Thymus (tissue), 14 donors: ENCODE measurements at places on chromosomes 16 and 17.

GRCh38 chr16:51132490-51133115 is 18.5 kb downstream of the SALL1 start:
- no peak for DNase-seq

DNA sequence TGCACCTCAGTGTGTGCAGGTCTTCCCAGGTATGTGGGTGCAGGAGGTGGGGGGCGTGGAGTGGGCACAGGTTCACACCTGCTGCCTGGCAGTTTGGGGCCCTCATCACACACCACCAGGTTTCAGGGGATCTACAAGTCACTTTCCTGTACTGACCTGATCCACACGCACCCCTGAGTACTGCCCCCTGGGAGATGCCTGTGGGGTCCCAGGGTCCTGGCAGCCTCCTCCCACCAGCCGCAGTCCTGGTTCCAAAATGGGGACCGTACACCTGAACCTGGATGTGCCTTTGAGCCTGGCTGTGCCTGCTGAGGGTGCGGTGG is 25.9 kb downstream of the RNF213 start:
- DNase-seq: no peak

DNA sequence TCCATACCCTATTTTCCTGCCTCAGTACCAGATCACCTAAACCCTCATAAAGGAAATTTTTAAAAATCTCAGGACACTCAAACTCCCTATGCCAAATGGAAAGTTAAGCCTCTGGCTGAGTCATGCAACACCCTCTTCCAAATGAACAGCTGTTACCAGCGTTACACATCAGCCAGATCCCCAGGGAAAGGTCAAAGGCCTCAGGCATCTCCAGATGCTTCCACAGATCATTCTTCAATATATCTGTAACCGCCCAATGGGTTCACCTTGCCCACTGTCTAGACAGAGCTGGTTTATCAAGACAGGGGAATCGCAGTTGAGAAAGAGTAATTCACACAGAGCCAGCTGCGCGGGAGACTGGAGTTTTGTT is 29.1 kb upstream of the SHCBP1 start:
- DNase-seq: no peak

- no peak for DNase-seq
Measured at GRCh38 chr17:81424151-81425017, 29.1 kb downstream of the BAHCC1 start.

GRCh38 chr17:42459256-42459800 is 650 bp downstream of the ATP6V0A1 start:
- DNase-seq: peak; percentile 30

DNA sequence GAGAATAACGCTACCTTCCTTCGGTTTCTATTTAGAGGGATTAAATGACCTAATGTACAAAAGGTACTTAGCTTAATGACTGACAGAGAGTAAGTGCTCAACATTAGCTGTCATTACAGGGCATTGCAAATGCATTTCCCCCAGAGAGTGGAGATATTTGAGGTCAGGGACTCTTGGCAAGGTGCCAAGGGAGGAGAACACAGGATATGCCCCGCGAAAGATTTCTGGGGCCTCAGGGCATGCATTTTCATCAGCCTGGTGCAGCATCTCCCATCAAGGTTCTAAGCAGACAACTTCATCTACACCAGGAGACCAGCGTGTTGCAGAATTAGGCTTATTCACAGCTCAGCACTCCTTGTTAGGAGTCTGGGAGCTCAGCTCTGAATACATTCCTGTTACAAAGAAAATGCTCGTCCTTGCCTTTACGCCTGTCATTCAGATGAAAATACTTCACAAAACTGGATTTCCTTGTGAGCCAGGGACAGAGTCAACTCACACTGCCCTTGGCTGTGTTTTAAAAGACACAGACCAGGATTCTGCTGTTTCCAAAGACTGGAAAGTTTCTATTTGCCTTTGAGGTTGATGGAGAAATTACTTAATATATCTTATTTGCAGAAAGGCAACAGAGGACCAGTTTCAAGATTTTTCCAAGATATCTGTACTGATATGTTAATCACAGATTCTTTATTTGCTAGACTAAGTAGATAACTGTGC is 108.2 kb downstream of the VAT1L start:
- no peak for DNase-seq
